Pulmonary artery endothelial cell (primary cell): ENCODE measurements at places on chromosomes 7 and 10. TPM values are rescaled to one million over a fixed set of nuclear protein-coding genes. Genes with fewer than 3 reads are reported as not detected.

- DNase-seq: no peak
These were observed 198.3 kb upstream of the ZNF32 start for GRCh38 chr10:43846968-43847367.

- DNase-seq: no peak
These were observed 11.8 kb downstream of the BTBD16 start for GRCh38 chr10:122282909-122283308.

The EEPD1 gene
- total RNA-seq: 0.28 and 0.33 TPM in 2 replicates

The SP8 gene
- not detected in 2 replicates for total RNA-seq

DNA sequence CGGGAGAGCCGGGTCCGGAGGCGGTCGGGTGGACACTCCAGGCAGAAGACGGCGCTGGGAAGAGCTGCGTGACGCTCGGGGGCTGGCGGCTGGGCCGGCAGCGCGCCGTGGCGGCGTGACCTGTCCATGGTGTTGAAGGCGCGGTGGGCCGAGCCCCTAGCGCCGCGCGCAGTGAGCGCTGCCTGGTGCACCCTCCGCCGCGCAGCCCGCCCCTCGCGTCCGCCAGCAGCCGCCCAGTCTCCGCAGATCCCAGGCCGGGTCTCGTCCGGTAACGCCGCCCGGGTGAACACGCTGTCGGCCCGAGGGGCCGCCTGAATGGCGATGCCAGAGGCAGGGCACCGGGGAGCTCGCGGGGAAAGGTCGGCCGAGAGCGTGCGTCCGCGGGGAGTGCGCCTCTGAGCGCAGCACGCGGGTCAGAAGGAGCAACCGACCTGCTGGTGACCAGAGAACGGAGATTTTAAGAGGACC is 657 bp upstream of the TMEM178B start:
- no peak for DNase-seq

GRCh38 chr10:45257600-45257999 is 57.8 kb downstream of the OR13A1 start:
- no peak for DNase-seq

- DNase-seq: no peak
These were observed 45.7 kb downstream of the CREB3L2 start for GRCh38 chr7:137956183-137956582.

The ASAH2 gene
- total RNA-seq: 0.46 and 1.7 TPM in 2 replicates

The SLC35B4 gene
- 15.1 and 15.8 TPM in 2 replicates for total RNA-seq

The PLXDC2 gene
- total RNA-seq: 0.59 and 2.9 TPM in 2 replicates

- DNase-seq: no peak
These were observed 133.1 kb downstream of the TFPI2 start for GRCh38 chr7:93757426-93757825.

- DNase-seq: no peak
These were observed 110.9 kb upstream of the NANOS1 start for GRCh38 chr10:118918587-118918986.

The WDR86 gene
- not detected in 2 replicates for total RNA-seq

DNA sequence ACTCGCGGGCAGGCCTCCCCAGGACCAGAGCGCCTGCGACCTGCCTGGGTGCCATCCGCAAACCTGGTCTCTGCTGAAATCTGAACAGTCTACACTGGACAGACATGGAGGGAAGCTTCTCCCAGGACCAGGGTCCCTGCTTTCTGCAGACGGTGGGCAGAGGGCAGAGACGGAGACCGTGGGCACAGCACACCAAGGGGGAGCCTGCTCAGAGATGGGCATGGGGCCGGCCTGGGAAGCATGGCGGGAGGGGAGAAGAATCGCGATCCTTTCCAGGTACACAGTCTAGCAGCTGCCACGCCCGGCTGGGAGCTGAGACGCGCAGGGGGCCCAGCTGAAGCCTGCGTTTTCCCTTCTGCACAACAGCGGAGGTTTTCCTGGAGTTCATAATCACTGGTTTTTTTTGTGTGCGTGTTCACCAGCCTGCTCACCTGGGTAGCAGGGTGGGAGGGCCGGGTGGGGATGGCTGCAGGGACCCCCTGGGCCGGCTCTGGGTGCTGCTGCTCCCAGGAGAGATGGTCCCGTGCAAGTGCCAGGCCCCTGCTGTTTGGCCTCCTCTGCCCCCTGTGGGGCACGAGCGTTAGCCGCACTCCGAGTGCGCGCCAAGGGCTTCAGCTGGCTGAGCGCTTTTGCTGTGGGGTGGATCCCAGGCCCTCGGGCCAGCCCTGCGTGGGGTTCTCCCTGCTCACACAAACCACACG is 448.8 kb downstream of the DNAJB6 start:
- no peak for DNase-seq

GRCh38 chr10:10043083-10043482 is 974.6 kb upstream of the CELF2 start:
- DNase-seq: no peak

DNA sequence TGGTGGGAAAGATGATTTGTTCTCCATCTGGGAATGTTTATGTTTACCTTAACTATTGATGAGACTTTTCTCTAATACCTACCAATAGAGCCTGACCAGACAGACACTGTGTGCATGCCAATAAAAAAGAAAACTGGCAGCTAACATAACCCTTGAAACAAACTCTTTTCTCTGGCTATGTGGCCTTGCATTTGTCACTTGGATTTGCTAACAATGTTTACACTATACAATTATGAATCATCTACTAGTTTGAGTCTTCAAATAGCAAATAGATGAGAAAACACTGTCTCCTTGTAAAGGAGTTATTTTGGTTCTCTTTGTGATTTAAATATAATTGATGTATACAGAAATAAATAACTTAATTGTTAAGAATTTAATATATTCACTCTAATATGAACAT is 273.1 kb downstream of the SEMA3D start:
- DNase-seq: no peak

GRCh38 chr10:61169294-61169693 is 225.3 kb upstream of the RHOBTB1 start:
- no peak for DNase-seq

GRCh38 chr10:98269435-98269912 is 1.5 kb upstream of the LOXL4 start:
- no peak for DNase-seq

DNA sequence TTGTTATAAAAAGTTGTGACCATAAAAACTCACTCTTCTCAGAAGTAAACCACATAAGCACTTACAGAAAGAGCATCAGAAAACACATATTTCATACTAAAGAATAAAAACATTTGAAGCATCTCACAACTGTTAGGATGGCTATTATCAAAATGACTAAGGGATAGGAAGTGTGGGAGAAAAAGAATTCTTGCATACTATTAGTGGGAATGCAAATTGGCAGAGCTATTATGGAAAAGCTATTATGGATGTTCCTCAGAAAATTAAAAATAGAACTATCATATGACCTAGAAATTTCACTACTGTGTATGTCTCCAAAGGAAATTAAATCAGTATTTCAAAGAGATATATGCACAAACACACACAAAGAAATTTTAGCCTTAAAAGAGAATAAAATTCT is 25.2 kb upstream of the POT1 start:
- DNase-seq: no peak

- no peak for DNase-seq
These were observed 141.4 kb upstream of the FOXP2 start for GRCh38 chr7:114273218-114273617.

The UBE2D1 gene
- 10.3 and 12.8 TPM in 2 replicates for total RNA-seq

The TEX36 gene
- not detected in 2 replicates for total RNA-seq

- DNase-seq: no peak
These were observed 18.1 kb downstream of the MAD1L1 start for GRCh38 chr7:2214636-2215035.
